Lower lobe of right lung (tissue), 2 donors: ENCODE measurements at places on chromosomes 1 and 21.

GRCh38 chr1:213977486-213977842, 10.3 kb upstream of the PROX1 start:
- H3K27me3 ChIP-seq: peaks cover 50% of the 10 kb centered on the region
- H3K36me3 ChIP-seq: no peaks in the 10 kb centered on the region
- H3K4me1 ChIP-seq: no peaks in the 10 kb centered on the region
- no peak for DNase-seq
- no peak overlapping the region for H3K4me3 ChIP-seq
- no peak overlapping the region for H3K27ac ChIP-seq

- H3K27ac ChIP-seq: no peak overlapping the region
- H3K4me1 ChIP-seq: peaks cover 27% of the 10 kb centered on the region
- no peaks in the 10 kb centered on the region for H3K36me3 ChIP-seq
Observed at GRCh38 chr21:36980280-36981048, 14.0 kb upstream of the HLCS start.

DNA sequence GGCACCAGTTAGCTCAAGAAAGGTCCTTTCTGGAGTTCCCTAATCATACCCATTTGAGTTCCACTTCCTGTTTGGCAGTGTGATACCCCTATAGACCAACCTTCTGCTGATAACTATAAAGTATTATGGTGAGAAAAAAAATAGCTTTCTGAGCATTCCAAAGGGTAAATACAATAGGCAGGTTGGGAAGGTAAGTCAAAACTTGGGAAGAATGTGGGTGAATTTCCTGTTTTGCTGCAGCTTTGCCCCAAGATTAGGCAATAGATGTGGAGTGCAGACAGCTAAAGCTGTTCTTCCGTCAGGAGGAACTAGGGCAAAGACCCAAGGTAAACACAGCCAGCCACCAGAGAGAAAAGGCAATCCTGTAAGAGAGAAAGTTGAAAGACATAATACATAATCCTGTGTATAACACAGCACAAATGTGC, 49.9 kb upstream of the GUCA2A start:
- no peak overlapping the region for H3K4me3 ChIP-seq
- H3K4me1 ChIP-seq: peaks cover 18% of the 10 kb centered on the region
- peak overlapping the region; percentile 8 for H3K27ac ChIP-seq
- no peaks in the 10 kb centered on the region for H3K27me3 ChIP-seq

- no peaks in the 10 kb centered on the region for H3K27me3 ChIP-seq
- H3K27ac ChIP-seq: no peak overlapping the region
- no peak overlapping the region for H3K4me3 ChIP-seq
- H3K4me1 ChIP-seq: peaks cover 8% of the 10 kb centered on the region
Observed at GRCh38 chr1:83694449-83694848, 304.5 kb downstream of the TTLL7 start.

GRCh38 chr1:1761504-1762376, 16.5 kb downstream of the NADK start:
- H3K4me1 ChIP-seq: peaks cover 47% of the 10 kb centered on the region
- no peak for DNase-seq
- H3K4me3 ChIP-seq: no peak overlapping the region
- H3K36me3 ChIP-seq: peaks cover 86% of the 10 kb centered on the region
- no peaks in the 10 kb centered on the region for H3K27me3 ChIP-seq

- no peak overlapping the region for H3K27ac ChIP-seq
- DNase-seq: no peak
- no peaks in the 10 kb centered on the region for H3K4me1 ChIP-seq
- no peak overlapping the region for H3K4me3 ChIP-seq
Observed at GRCh38 chr1:107739201-107739600, 225.8 kb downstream of the VAV3 start.
